ENCODE measurements at places on chromosomes 5 and 9.
A peak's percentile ranks its signal among the peaks of the same experiment; 100 is the strongest.

GRCh38 chr5:17182494-17182893, 34.9 kb upstream of the BASP1 start:
- no peak for DNase-seq

DNA sequence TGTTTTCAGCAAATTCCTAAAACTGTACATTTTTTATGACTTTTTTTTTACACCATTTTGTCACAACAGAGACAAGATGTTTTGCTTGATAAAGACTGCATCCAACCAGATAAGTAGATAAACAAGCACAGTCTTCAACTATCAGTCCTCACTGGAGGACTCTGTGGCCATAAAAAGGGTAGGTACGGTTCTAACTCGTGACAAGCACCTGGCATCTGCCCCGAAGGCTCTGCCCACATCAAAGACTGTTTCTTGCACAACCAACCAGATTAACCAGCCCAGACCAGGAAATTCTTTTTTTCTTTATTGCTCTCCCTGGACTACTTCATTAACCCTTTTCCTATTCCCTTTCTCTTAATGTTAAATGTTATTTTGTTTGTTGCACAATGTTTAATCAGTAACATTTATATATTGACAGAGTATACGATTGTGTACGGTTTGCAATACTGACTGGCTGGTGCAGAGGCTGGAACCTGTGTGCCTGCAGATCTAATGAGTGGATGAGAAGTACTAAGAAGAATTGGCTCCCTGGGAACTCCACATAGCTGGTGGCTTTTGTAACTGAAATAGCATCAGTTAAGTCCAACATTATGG, 74.1 kb downstream of the SERINC5 start:
- DNase-seq = peak; percentile 80

GRCh38 chr5:98880151-98880550, 48.7 kb downstream of the CHD1 start:
- no peak for DNase-seq

DNA sequence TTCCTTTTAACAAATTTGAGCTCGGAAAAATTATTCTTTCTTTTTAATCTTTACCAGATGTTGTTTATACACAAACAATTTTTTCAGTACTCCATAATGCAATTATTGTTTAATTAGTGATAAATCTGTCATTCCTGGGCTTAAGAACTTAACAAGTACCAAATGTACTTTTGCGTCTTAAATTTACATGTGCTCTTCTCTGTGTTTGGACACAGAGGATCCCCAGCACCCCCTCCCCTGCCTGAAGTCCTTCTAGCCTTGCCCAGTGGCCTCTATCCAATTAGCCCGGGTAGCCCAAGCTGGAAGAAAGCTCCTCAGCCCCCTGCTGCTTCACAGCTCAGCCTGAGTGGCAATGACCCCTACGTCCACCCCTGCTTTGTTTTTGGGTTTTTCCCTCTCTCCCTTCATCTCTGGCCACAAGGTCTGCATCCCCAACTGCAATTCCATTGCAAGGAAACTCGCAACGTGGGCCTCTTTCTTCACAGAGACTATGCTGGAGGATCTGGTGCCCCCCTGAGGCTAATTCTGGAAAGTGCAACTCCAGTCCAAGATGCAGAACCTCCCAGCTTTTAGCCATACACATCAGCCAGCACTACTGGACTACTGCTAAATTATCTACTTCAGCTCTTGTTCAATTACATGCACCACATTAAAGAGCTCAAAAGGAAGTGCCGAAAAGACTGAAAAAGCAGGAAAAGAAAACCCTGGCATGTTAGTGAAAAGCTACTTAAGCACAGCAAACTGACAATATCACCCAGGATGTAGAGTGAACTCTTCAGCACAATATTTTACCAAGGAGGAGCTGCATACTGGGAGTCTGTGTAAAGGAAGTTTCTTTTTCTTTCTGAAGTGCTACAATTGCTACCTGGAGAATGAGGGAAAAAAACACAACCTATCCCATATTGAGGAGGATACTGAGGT, 186.2 kb downstream of the FANCC start:
- peak; percentile 25 for DNase-seq

DNA sequence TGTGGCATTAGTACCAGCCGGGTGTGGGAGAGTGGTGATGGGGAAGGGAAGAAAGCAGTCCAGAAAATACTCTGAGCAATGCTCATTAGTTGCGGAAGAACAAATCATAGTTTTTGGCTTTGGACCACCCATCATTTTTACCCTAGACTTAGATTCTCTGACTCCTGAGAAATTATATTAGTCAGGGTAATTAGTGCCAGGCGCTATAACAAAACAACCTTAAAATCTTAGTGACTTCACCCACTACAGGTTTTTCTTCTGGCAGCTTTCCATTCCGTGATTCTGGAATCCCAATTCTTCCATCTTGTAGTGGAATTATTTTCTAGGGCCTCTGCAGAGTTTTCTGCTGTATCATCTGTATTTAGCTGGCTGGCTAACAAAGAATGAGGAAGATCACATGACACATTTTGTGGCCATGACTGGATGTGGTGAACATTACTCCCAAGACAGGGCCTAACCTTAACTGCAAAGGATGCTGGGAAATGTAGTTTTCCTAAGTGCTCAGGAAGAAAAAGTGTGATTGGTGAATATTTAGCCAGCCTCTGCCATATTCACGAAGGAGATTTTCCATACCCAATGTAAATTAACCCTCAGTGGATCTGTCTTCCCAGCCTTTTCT, 373.0 kb upstream of the MEF2C start:
- DNase-seq = no peak

- no peak for DNase-seq
Measured at GRCh38 chr9:121242219-121242958, 25.6 kb upstream of the GSN start.

DNA sequence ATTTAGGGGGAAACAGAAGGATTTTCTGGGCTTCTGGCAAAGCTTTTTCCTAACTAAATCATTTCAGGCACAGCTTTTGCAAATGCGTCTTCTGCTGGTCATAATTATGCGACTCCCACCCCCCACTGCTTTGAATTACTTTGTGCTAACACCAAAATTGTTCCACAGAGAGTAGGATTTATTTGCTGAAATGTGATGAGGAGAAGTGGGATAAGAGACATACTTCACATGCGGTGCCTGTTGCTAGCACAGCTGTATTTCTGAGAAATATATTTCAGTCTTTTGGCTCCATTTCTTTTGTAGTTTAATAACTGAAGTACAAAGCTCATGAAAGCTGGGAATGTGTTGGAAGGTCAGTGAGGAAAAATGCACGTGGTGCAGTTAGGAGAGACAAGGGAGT, 83.2 kb upstream of the TAS2R1 start:
- no peak for DNase-seq

DNA sequence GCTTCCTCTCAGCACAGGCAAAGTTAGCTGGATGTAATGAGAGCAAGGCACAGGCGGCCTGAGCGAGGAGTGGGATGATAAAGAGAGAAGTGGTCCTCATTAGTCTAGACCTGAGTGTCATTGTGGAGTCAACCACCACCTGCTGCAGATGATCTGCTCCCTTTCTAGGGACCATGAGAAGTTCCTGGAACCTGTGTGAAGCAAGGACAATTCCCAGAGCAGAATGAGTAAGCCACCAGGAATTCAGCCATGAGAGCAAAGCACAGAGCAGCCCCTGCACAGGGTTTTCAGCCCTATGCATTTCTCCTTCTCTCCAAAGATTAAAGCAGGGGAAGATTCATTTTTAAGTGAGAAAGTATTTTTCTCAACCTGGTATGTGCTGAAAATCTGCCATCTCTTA, 146.8 kb upstream of the SPEF2 start:
- DNase-seq = no peak

DNA sequence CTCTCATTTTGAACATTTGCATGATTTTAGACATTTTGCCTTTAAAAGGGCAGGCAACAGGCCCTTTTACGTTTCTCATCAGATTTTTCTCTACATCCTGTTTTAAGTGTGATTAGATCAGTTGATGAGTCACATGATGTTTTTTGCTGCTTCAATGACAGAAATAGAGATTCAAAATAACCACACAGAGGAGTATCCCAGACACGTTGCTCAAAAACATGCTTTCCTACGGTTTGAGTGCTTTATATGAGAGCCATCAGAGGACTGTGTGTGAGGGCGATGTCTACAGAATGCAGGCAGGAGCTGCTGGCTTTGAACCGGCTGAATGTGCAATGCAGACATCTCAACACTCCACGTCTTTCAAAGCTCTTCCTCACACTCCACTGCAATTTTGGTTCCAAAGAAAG, 42.1 kb downstream of the OTULIN start:
- no peak for DNase-seq

- no peak for DNase-seq
Measured at GRCh38 chr5:67337751-67338150, 141.2 kb upstream of the CD180 start.

DNA sequence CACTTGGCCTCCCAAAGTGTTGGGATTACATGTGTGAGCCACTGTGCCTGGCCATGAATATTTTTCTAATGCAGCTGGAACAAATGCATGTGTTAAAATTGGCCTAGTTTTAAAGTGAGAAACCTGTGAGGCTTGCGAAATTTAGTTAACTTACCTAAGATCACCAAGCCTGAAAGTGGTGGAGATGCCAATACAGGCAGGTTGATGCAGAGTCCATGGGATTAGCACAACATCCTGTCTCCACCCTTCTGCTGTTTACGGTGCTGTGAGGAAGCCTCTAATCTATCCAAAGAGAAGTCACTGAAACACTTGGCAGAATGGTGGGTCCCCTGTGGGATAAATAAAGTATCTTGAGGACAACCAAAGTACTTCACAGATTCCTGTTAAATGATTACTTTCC, 98.2 kb downstream of the PCSK5 start:
- no peak for DNase-seq

- no peak for DNase-seq
Measured at GRCh38 chr5:14129123-14129522, 14.0 kb upstream of the TRIO start.

- DNase-seq = peak; percentile 84
Measured at GRCh38 chr9:108934323-108934893, at the start of gene ABITRAM. TSS of gene ABITRAM (plus strand) at chr9:108934400. CDS start at chr9:108934487, 87 bp downstream.

DNA sequence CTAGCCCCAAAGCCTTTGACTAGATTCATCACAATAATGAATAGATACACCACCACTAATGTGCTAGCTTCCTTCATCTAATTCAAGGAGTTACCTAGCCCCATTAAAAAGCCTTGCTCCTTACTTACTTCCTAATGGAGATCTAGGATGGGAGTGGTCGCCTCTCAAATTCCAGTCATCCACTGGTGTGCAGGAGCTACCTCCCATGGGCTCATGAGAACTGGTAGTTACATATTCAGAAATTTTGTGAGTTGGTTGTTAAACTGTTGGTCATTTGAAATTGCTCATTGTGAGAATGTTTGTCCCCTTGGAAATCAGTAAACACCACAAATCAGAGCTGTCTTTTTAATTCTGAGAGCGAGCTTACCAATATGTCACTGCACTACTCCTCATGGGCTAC, 91.7 kb upstream of the GDNF start:
- DNase-seq = no peak

DNA sequence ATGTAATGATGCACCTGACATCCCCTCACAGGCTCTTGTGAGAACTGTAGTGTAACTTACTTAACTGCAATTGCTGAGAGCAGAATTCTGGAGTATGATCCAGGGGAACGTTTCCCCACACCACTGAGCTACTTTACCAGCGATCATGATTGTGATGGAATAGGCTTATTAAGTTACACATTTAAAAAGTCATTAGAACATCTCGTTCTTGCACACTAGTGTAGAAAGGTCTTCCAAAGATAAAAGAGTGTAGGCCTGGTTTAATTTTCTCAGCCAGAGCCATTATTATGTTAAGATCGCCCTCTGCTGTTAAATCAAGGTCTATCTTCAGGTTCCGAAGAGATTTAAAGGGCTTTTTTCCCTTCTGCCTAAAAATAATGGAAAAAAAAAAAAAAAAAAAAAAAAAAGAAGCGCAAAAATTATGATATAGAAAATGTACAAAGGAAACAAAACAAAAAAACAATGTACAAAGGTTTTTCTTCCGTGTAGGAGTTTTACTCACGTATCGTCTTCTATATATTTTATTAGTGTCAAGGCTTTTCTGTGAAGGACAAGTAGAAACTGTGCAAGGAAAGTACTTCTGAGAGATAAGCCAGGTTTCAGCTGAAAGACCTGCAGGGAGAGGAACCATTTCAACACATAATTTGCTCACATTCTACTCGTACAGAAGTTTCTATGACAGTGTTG, 18.6 kb upstream of the MOB3B start:
- no peak for DNase-seq

GRCh38 chr9:24413651-24414050, 132.0 kb downstream of the IZUMO3 start:
- DNase-seq = no peak

GRCh38 chr5:111548992-111549649, 36.8 kb upstream of the STARD4 start:
- DNase-seq = no peak

- no peak for DNase-seq
Measured at GRCh38 chr5:136210259-136210658, 17.3 kb upstream of the SMIM32 start.

GRCh38 chr5:34511915-34512314, 144.2 kb upstream of the RAI14 start:
- no peak for DNase-seq

- no peak for DNase-seq
Measured at GRCh38 chr5:144092508-144092907, 78.0 kb downstream of the YIPF5 start.
